ENCODE measurements at places on chromosomes 13 and 19. TPM values are rescaled to one million over a fixed set of nuclear protein-coding genes. Genes with fewer than 3 reads are reported as not detected.

The SLC10A2 gene
- total RNA-seq = not detected

The CYSLTR2 gene
- 0.16 TPM for total RNA-seq

The ZNF723 gene
- total RNA-seq = not detected

The SLAIN1 gene
- total RNA-seq = 4.3 TPM

The ZNF345 gene
- 3.4 TPM for total RNA-seq

The SHISA7 gene
- not detected for total RNA-seq

The ZNF563 gene
- total RNA-seq = 1.1 TPM

The CYP2F1 gene
- total RNA-seq = not detected

The ZNF443 gene
- 3.2 TPM for total RNA-seq

The MAMSTR gene
- 0.84 TPM for total RNA-seq

The POLR2E gene
- 272 TPM for total RNA-seq

- no peak for DNase-seq
- H3K4me3 ChIP-seq = no peak overlapping the region
- peaks cover 41% of the 10 kb centered on the region for H3K4me1 ChIP-seq
Observed at GRCh38 chr13:114124921-114125320, 7.5 kb downstream of the RASA3 start.

- H3K36me3 ChIP-seq = no peaks in the 10 kb centered on the region
- H3K4me3 ChIP-seq = no peak overlapping the region
- no peak overlapping the region for H3K27ac ChIP-seq
Observed at GRCh38 chr13:33935969-33936368, 118.0 kb downstream of the RFC3 start.

DNA sequence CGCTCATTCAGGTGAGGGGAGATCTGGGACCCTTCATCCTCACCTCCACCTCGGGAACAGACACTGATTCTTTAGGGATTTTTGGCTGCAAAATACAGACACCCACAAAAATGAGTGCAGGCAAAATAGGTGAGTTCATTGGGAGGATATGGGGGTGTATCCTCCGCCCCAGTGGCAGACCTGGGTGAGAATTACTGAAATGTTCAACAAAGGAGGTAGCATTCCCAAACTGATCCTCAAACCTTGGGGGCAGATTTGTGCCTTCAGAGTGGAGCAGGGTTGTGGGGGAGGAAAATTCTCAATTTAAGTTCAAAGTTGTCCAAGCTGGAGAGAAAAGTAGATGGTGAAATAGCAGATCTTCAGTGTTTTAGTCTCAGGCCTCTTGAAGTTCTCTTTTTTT, 31.3 kb upstream of the SIN3B start:
- H3K27ac ChIP-seq = no peak overlapping the region
- no peak for DNase-seq
- H3K4me1 ChIP-seq = no peaks in the 10 kb centered on the region

GRCh38 chr19:12843999-12844732, 5.9 kb downstream of the MAST1 start:
- peaks cover 15% of the 10 kb centered on the region for H3K27me3 ChIP-seq
- no peak for DNase-seq
- no peaks in the 10 kb centered on the region for H3K36me3 ChIP-seq
- no peak overlapping the region for H3K27ac ChIP-seq
- peaks cover 2% of the 10 kb centered on the region for H3K4me1 ChIP-seq

- H3K4me3 ChIP-seq = no peak overlapping the region
- H3K27me3 ChIP-seq = no peaks in the 10 kb centered on the region
- H3K36me3 ChIP-seq = peaks cover 21% of the 10 kb centered on the region
- no peak overlapping the region for H3K27ac ChIP-seq
- no peak for DNase-seq
Observed at GRCh38 chr19:17320435-17320834, 11.1 kb downstream of the DDA1 start.

GRCh38 chr19:28400953-28401671, 811.8 kb downstream of the UQCRFS1 start:
- H3K4me1 ChIP-seq = no peaks in the 10 kb centered on the region
- no peaks in the 10 kb centered on the region for H3K27me3 ChIP-seq
- H3K36me3 ChIP-seq = no peaks in the 10 kb centered on the region
- no peak overlapping the region for H3K27ac ChIP-seq
- H3K4me3 ChIP-seq = no peak overlapping the region

GRCh38 chr13:94109715-94110374, 369.6 kb downstream of the DCT start:
- no peaks in the 10 kb centered on the region for H3K36me3 ChIP-seq
- no peaks in the 10 kb centered on the region for H3K4me1 ChIP-seq
- H3K27me3 ChIP-seq = no peaks in the 10 kb centered on the region

GRCh38 chr19:1501200-1501595, 10.2 kb downstream of the REEP6 start:
- H3K4me3 ChIP-seq = no peak overlapping the region
- H3K27me3 ChIP-seq = peaks cover 5% of the 10 kb centered on the region
- H3K27ac ChIP-seq = no peak overlapping the region
- no peaks in the 10 kb centered on the region for H3K4me1 ChIP-seq
- no peaks in the 10 kb centered on the region for H3K36me3 ChIP-seq

GRCh38 chr13:107157271-107157670, 589.3 kb upstream of the ARGLU1 start:
- no peaks in the 10 kb centered on the region for H3K27me3 ChIP-seq
- H3K4me3 ChIP-seq = no peak overlapping the region
- no peak overlapping the region for H3K27ac ChIP-seq
- H3K36me3 ChIP-seq = no peaks in the 10 kb centered on the region
- no peaks in the 10 kb centered on the region for H3K4me1 ChIP-seq

DNA sequence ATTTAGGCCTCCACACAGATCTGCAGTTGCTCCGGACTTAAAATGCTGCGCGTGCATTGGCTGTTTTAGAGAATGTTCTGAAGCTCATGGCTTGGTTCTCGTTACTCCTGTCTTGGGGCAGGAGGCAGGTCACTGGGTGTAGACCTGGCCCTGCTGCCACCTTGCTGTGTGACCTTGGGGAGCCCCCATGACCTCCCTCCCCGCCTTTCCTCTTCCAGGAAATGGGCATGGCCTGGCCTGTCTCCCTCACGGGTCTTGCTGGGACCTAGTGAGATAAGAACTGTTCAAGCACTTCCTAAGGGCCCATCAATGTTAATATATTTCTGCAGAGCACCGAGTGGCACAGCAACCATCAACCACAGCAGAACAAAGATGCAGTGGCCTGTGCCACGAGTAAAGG, 49.4 kb downstream of the KLF2 start:
- DNase-seq = no peak
- no peak overlapping the region for H3K27ac ChIP-seq
- H3K27me3 ChIP-seq = no peaks in the 10 kb centered on the region
- peaks cover 7% of the 10 kb centered on the region for H3K36me3 ChIP-seq

DNA sequence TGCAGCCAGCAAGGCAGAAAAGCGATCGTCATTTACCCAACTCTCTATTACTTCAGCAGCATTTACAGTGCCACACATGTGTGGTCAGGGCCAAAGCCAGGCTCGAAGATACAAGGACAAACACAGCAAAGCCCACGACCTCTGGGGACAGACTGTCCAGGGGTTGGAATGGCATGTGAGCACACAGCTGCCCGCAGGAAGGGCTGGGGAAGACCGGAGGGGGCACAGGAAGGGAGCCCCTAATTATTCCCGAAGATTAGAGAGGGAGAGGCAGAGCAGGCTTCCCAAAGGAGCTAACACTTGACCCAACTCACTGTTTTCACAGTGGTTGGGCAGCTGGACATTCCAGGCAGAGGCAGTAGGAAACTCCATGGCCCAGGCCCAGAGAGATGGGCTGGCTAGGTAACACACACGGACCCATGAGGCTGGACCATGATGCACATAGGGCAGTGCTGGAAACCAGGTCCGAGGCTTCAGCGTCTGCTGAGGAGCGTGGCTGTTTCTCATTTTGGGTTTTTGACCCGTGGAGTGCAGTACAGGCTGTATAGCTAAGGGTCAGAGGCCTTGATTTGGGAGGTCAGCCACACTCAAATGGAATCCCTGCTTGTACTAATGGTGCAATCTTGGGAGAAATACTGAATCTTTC, 179.8 kb downstream of the FOXO1 start:
- no peak overlapping the region for H3K27ac ChIP-seq
- H3K4me3 ChIP-seq = no peak overlapping the region
- H3K36me3 ChIP-seq = no peaks in the 10 kb centered on the region

GRCh38 chr19:4414800-4415321, 12.4 kb downstream of the CHAF1A start:
- H3K27ac ChIP-seq = no peak overlapping the region
- H3K4me3 ChIP-seq = no peak overlapping the region

DNA sequence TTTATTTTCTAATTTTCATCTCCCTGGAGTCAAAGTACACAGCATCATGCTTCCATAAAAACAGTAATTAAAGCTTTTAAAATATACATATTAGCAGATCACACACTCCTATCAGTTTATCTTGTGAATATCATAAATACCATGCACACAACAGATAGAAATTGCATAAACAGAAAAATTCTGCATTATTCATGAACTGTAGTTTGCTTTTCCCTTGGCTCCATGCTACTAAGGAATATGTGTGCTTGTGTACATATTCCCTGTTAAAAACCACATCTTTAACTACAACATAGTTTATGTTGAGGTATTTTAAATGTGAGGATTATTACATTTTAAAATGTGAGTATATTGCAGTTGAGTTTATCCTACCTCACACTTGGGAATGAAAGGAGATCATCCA, 193.5 kb downstream of the FGF14 start:
- peaks cover 2% of the 10 kb centered on the region for H3K27me3 ChIP-seq
- H3K27ac ChIP-seq = no peak overlapping the region
- no peak for DNase-seq
- H3K4me1 ChIP-seq = no peaks in the 10 kb centered on the region
- H3K4me3 ChIP-seq = no peak overlapping the region
- H3K36me3 ChIP-seq = no peaks in the 10 kb centered on the region

DNA sequence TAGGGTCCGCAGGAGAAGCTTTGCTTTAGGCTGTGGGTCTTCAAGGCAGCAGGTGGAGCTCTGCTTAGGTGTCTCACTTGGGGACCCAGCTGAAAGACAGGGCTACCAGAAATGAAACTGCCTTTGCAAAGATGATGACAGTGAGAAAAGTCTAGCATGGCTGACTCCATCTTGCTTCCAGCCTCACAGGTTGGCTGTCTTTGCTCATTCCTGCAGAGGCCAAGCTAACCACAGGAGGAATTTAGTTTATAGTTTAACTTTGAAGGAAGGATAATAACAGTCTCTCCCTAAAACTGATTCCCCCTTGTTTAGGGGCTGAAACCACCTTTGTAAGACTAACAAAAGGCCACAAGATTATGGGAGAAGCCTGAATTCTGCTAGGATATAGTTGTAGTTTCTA, 252.4 kb downstream of the UQCRFS1 start:
- H3K27ac ChIP-seq = no peak overlapping the region
- H3K27me3 ChIP-seq = no peaks in the 10 kb centered on the region
- no peaks in the 10 kb centered on the region for H3K36me3 ChIP-seq
- DNase-seq = no peak

DNA sequence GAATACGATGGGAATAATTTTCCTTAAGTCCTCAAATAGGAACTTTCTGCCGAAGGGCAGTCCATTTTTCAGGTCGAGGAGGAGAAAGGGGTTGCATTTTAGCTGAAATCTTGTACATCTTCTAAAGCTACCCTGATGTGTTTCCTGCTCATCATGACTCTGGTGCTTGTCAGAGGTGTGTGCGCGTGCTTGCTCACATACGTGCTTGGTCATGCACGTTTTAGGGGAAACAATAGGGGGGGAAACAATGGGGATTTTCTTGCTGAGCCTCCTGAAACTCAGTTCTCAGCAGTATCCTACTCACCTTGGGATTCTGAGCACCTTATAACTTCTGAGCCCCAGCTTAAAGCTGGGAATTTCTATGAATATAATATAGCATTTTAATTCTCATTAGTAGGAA, 44.7 kb downstream of the TM9SF2 start:
- DNase-seq = no peak
- H3K4me1 ChIP-seq = peaks cover 10% of the 10 kb centered on the region
- no peak overlapping the region for H3K27ac ChIP-seq
- no peak overlapping the region for H3K4me3 ChIP-seq
- H3K36me3 ChIP-seq = peaks cover 13% of the 10 kb centered on the region

GRCh38 chr13:38648912-38649311, 38.0 kb upstream of the FREM2 start:
- H3K27me3 ChIP-seq = no peaks in the 10 kb centered on the region
- H3K27ac ChIP-seq = no peak overlapping the region
- DNase-seq = no peak
- no peaks in the 10 kb centered on the region for H3K4me1 ChIP-seq
- H3K36me3 ChIP-seq = no peaks in the 10 kb centered on the region

DNA sequence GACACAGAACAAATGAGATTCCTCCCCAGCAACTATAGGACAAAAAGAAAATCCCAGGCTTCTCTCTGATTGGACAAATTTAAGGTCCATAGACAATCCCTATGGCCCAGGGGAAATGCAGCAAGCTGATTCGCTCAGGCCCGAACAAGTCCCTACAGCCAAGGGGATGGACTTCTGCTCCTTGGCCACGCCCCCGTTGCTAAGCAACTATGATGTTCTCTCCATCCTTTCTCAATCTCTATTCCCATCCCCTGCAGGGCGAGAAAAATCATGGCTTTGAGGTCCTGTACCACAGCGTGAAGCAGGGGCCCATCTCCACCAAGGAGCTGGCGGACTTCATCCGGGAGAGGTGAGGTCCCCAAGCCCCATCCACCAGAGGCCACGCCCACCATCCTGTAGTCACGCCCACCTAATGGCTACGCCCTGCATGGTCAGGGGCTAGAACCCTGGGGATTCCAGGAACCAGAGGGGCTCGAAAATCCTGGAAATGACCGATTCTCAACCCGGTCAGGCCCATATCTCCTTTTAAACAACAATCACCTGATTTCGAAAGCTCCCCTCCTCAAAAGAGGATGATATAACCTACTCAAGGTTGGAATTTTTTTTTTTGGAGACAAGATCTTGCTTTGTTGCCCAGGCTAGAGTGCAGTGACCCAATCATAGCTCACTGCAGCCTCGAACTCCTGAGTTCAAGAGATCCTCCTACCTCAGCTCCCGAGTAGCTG, 11.4 kb downstream of the FCHO1 start:
- no peak overlapping the region for H3K27ac ChIP-seq
- no peaks in the 10 kb centered on the region for H3K27me3 ChIP-seq
- H3K4me3 ChIP-seq = no peak overlapping the region
- no peaks in the 10 kb centered on the region for H3K36me3 ChIP-seq

DNA sequence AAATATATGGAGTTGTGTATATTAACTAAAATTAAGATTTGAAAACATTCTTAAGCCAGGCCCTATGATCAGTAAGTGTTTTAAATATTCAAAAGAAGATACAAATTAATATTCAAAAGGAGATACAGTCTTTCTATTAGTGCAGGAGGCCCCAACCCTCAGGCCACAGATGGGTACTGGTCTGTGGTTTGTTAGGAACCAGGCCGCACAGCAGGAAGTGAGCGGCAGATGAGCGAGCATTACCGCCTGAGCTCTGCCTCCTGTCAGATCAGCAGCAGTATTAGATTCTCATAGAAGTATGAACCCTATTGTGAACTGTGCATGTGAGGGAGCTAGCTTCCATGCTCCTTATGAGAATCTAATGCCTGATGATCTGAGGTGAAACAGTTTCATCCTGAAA, 232.9 kb downstream of the FOXO1 start:
- H3K27me3 ChIP-seq = no peaks in the 10 kb centered on the region
- H3K36me3 ChIP-seq = no peaks in the 10 kb centered on the region

All from endothelial cell of umbilical vein (primary cell).